ENCODE measurements at places on chromosomes 11 and 22.
A peak's percentile ranks its signal among the peaks of the same experiment; 100 is the strongest.

GRCh38 chr22:42528591-42529307 is 9.2 kb upstream of the RRP7A start:
- DNase-seq = no peak

- DNase-seq = no peak
Measured at GRCh38 chr11:75160220-75160757, 9.4 kb downstream of the SLCO2B1 start.

GRCh38 chr11:80815752-80816453 is 1375.1 kb upstream of the TENM4 start:
- DNase-seq = no peak

DNA sequence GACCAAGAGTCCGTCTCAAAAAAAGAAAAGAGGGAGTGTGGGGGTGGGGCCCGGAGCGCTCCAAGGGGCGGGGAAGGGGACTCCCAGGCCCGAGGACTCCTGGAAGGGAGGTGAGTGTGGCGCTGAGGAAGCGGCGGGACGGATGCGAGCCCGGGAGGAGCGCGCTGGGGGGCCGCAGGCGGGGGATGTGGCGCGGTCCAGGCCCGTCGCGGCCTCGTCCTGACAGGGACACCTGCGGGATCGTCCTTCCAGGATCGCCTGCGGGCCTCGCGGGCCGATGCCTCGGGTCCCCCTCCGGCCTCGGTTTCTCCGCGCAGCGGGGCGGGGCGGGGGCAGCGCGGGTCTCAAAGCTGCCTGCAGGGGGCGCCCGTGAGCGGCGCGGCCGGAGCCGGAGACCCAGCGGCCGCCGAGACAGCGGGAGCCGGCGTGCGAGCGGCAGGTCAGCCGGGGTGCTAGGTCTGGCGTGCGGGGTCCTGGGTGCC is 3.8 kb upstream of the ADORA2A start:
- DNase-seq = peak; percentile 72

GRCh38 chr11:57348636-57349313 is 10.6 kb downstream of the P2RX3 start:
- DNase-seq = no peak

DNA sequence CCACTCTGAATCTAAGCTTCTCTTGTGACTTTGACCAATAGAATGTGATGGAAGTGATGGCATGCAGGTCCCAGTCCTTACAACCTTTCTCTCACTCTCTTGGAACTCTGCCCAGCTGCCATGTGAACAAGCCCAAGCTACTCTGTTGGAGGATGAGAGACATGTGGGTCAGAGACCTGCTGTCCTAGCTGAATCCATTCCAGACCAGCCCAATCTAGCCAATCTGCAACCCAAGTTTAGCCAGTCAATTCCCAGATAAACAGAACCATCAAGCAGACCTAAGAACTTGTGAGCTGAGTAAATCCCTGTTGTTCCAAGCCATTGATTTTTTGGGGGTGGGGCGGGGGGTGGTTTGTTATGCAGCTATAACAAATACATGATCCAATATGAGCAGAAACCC is 69.2 kb upstream of the GRK3 start:
- DNase-seq = no peak

- DNase-seq = no peak
Measured at GRCh38 chr11:11821899-11822298, 19.9 kb upstream of the USP47 start.

- DNase-seq = no peak
Measured at GRCh38 chr22:21626073-21626734, 3.6 kb downstream of the YDJC start.

DNA sequence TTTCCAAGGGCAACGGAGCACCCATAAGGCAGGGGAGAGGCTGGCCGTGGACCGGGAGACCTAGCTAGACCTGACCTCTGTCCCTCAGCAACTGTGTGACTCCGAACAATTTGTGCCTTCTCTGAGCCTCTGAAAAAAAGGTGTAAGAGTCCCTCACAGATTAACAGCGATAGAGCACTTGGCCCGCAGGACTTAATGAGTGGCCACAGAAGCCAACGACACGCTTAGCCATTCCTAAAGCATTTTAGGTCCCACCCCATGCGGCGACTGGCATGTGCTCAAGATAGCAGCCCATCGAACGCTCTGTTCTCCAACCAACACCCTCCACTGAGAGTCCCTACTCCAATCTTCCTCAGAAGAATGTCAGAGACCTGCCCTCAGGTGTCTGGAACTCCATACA is 1.5 kb downstream of the SULT4A1 start:
- DNase-seq = no peak

- DNase-seq = no peak
Measured at GRCh38 chr11:47467357-47467756, 18.4 kb upstream of the RAPSN start.

GRCh38 chr22:43188829-43189545 is 2.1 kb upstream of the TTLL12 start:
- no peak for DNase-seq

DNA sequence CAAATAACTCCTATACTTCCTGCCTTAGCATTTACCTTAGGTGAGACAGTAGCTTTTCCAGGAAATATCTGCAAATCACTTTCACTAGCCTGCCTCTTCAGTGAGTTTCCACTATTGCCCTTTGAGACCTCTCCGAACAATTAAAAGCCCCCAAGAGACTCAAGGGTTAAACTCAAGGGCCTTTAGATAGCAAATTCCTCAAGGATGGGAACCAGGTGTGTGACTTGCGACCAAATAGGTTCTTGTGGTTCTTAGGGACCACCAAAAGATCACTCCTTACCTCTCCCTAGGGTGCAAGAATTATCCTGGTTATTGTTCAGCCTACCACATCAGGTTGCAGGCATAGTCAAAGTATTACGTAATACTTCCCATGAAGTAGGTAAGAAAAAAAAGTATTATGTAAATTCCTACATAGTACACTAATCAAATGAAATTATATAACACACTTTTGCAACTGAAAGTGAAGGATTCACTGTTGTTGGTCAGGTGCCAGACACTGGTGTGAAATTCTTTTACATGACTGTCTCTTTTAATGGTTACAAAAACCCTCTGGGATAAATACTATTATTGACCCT is 1.4 kb upstream of the RDX start:
- no peak for DNase-seq

- no peak for DNase-seq
Measured at GRCh38 chr11:64536396-64536941, 54.6 kb upstream of the SLC22A12 start.

GRCh38 chr11:17230867-17231851 is 23.4 kb upstream of the PIK3C2A start:
- DNase-seq = peak; percentile 20

DNA sequence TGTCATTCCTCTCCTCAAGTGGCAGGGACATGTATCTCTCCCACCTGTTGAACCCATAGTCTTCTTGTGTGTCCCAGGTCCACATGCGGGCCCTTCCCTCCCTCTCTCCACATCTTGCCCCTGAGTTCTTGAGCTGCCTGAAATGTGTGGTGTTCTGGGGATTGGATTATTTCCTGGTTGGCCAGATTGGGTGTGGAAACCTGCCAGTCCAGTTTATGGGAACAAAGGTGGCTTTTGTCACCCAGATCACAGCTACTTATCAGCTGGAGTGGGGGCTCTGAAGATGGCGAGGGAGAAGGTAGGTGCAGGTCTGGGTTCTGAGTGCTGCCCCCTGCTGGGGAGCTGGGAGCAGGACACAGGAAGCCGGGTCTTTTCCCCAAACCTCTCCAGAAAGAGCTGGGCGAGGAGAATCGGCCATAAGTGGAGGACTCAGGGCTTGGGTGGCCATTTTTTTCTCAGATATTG is 14.2 kb downstream of the DTX4 start:
- DNase-seq = peak; percentile 58

- no peak for DNase-seq
Measured at GRCh38 chr11:45079075-45079444, 67.4 kb upstream of the PRDM11 start.

DNA sequence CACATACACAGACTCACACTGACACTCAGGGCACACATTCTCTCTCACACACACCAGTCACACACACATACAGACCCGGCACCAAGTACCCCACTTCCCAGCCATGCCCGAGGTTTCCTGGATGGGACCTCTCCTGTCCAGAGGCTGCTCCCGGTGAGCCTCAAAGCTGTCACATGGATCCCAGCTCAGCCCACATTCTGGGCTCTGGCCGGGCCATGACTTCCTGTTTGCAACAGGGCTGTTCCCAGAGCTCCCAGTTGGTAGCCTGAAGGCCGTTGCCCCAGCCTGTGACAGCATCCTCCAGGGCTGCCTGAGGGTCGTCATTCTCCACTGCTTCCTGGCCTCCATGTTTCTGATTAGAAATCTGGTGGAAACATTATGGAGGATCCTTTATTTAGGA is 14.6 kb upstream of the CYP2D6 start:
- no peak for DNase-seq

GRCh38 chr22:37273126-37273845 is 9.0 kb upstream of the CYTH4 start:
- no peak for DNase-seq

GRCh38 chr11:61617515-61617914 is 36.6 kb upstream of the SYT7 start:
- no peak for DNase-seq

DNA sequence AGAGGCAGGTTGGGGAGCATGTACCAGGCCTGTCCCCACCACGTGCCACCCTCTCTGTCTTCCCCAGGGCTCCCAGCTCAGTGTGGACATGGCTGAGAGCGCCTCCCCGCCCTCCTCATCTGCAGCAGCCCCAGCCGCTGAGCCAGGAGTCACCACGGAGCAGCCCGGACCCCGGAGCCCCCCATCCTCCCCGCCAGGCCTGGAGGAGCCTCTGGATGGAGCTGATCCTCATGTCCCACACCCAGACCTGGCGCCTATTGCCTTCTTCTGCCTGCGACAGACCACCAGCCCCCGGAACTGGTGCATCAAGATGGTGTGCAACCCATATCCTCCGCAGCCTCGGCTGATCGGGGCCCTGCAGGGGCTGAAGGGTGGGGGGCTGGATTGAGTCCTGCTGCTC is at the start of gene CACNA1I:
Gene CACNA1I, plus strand, starts transcription at position 89 of the 400 bp plus-strand sequence. Its CDS starts 0 bp downstream, at position 89.
- DNase-seq = no peak

- no peak for DNase-seq
Measured at GRCh38 chr11:1390569-1391164, 933 bp downstream of the BRSK2 start.

- no peak for DNase-seq
Measured at GRCh38 chr11:4467811-4468606, 14.4 kb upstream of the OR52K1 start.

DNA sequence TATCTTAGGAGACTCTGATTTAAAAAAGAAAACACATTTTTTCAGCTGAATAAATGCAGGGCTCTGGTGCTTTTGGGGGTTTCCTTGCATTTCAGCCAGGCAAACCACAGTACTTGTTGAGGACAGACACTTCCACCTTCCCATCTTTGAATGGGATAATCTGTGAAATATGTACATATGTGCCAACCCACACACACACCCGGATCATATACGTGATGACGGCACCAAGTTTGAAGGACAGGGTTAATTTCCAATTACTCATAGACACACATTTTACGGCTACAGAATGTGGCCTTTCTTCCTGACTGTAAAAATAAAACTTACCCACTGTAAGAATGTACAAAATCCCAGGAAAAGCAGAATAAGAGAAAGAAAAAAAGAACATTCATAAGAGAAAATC is 104.4 kb downstream of the MPPED2 start:
- DNase-seq = no peak

- DNase-seq = no peak
Measured at GRCh38 chr11:66864924-66865697, 8.2 kb downstream of the LRFN4 start.

DNA sequence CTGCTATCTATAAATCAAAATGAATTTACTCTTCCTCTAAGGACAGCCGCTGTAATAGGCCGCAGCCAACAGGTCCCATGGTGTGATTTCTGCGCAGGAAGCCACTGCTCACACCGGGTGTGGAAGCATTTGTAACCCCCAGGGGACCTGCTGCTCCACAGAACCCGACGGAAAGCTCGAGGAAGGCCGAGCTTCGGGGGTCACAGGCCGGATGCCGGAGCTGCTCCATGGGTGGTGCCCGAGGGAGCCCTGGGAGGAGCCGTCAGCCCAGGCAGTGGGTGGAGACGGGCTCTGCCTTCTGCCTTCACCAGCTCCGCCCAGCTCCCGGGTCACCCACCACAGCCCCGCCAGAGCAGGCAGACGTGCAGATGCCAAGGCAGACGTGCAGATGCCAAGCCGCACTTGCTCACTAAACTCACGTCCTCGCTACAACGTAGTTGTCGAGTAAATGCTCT is 63.5 kb downstream of the BRD1 start:
- no peak for DNase-seq

DNA sequence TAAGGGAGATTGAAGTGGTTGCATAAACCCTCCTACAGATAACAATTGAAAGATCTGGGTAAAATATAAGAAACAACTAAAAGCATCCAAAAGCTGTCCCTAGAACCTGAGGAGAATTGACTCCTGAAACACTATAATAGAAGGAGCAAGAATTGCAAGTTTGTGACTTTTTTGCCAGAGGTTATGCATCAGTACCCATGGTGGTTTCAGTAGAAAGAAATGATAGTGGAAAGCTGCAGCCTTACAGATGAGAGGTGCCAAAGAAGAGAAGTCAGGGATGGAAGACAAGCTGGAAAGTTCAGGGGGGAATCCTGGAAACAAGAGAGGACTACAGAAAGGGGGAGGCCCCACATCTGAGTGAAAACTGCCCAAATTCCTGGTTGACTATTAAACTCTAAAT is 80.7 kb downstream of the PACS1 start:
- no peak for DNase-seq

- DNase-seq = no peak
Measured at GRCh38 chr11:12809864-12810567, 135.8 kb downstream of the TEAD1 start.

GRCh38 chr11:34178209-34178821 is 72.9 kb downstream of the NAT10 start:
- DNase-seq = no peak

DNA sequence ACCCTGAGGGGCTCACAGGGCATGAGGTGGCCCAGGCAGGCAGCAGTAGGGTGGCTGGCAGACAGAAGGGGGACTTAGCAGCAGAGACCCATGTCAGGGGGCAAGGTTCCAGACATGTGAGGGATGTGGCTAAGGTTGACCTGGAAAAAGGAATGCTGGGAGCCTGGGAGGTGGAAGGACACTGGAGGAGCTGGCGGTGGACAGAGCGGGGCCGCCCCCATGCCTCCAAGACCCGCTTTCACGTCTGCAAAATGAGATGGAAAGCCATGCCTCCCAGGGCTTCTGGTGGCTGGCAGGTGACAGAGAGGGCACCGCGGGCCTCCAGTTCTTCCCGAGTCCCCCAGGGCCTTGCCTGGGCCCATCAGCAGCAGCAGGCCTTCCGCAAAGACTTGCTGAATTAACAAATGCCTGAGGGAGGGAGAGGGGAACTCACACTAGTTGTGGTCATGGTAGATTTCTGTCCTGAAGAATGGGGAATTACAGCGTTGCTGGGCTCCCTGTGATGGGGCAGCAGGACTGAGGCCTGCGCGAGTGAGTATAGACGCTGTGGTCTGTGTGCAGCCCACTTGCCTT is 23.1 kb upstream of the SOX10 start:
- DNase-seq = no peak

GRCh38 chr11:69276165-69276564 is 17.8 kb upstream of the MYEOV start:
- DNase-seq = no peak

All from stimulated activated CD4-positive, alpha-beta T cell treated with anti-CD3 and anti-CD28 coated beads, Interleukin-4, amount 100 ng/mL, for 1 hour (primary cell).